ENCODE measurements at places on chromosomes 2 and 18. TPM values are rescaled to one million over a fixed set of nuclear protein-coding genes. Genes with fewer than 3 reads are reported as not detected.

GRCh38 chr2:3459185-3460015 lies 59.9 kb downstream of the ADI1 start:
- peaks cover 7% of the 10 kb centered on the region for H3K4me1 ChIP-seq
- no peaks in the 10 kb centered on the region for H3K27me3 ChIP-seq
- H3K27ac ChIP-seq: no peak overlapping the region
- DNase-seq: no peak
- no peak overlapping the region for H3K4me3 ChIP-seq

GRCh38 chr2:165203689-165204559 lies at the start of gene SCN3A:
TSS of gene SCN3A (minus strand) at chr2:165204050. CDS start at chr2:165176394, 27,656 bp downstream.
- peaks cover 4% of the 10 kb centered on the region for H3K4me1 ChIP-seq
- H3K27ac ChIP-seq: no peak within 1 kb of the TSS
- no peak for DNase-seq
- H3K27me3 ChIP-seq: peaks cover 3% of the 10 kb centered on the region

DNA sequence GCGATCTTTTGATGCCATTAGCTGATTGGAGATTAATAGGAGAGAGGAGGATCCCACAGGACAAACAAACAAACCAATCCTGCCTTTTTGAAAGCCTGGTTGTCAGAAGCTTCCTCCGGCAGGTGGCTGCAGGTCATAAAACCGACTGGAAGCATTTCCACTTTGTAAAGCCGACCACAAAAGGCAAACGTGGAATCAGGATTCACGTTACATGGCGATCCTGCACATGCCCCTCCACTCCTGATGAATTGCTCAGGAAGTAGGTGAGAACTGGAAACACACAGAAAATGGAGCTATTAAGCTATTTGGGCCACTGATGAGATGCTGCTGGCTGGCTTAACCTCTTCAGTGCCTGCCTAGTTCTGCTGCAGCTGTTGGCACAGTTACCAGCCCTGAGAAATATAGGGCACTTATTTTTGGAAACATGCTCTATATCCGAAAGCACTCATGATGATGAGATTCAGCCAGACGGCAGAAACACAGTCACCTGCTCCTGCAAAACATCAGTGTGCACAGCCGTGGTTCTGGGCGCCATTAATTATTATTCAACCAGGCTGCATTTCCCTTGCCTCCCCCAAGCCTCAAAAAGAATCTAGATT lies 110.3 kb upstream of the ST6GAL2 start:
- no peaks in the 10 kb centered on the region for H3K4me1 ChIP-seq
- no peaks in the 10 kb centered on the region for H3K36me3 ChIP-seq
- peaks cover 2% of the 10 kb centered on the region for H3K27me3 ChIP-seq
- H3K4me3 ChIP-seq: no peak overlapping the region

DNA sequence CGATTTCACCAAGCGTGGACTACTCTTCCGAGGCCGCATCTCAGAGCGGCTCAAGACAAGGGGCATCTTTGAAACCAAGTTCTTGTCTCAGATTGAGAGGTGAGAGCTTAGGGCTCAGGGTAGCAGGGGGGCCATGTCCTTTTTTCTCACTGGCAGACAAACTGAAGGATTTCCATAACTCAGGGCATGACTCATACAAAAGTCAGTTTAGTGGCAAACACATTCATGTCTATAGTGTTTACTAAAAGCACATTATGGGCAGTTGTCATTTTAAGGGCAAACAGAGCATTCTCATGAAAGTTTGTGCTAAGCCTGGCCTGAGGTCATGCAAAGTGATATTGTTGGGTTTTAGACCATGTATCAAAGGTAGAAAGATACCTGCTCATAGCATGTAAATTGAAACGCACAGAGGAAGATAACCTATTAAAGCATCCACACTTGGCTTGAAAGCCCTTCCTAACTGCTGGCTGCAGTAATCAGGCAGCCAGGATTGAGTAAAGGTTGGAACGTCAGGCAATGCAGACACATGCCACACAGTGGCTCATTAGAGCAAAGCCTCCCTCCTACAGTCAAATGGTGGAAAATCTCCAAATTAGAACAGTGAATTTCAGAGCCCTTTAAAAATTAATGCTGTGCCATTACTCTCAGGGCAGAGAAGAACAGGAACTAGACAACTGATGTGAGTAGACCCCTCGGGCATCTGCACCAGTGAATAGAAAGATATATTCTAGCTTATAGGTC lies 54.2 kb downstream of the HK2 start:
- peaks cover 61% of the 10 kb centered on the region for H3K36me3 ChIP-seq
- H3K27ac ChIP-seq: no peak overlapping the region
- no peak overlapping the region for H3K4me3 ChIP-seq
- H3K27me3 ChIP-seq: no peaks in the 10 kb centered on the region
- DNase-seq: no peak

- H3K4me3 ChIP-seq: no peak overlapping the region
- H3K36me3 ChIP-seq: no peaks in the 10 kb centered on the region
- no peaks in the 10 kb centered on the region for H3K4me1 ChIP-seq
- no peak overlapping the region for H3K27ac ChIP-seq
These were observed 68.1 kb downstream of the ANTXR1 start for GRCh38 chr2:69081001-69081580.

GRCh38 chr2:6824962-6825361 lies 40.7 kb downstream of the CMPK2 start:
- H3K27ac ChIP-seq: no peak overlapping the region
- no peak for DNase-seq
- H3K36me3 ChIP-seq: peaks cover 16% of the 10 kb centered on the region
- no peak overlapping the region for H3K4me3 ChIP-seq
- H3K27me3 ChIP-seq: peaks cover under 1% of the 10 kb centered on the region

Gene VWC2L
- total RNA-seq: not detected

Gene ANKRD62
- total RNA-seq: not detected

Gene PAX3
- total RNA-seq: not detected

All from activated naive CD8-positive, alpha-beta T cell treated with anti-CD3 and anti-CD28 coated beads, Interleukin-2, amount 10 ng/mL, durations not matched to agents 7 days and 5 days (primary cell).